Fibroblast of villous mesenchyme (primary cell): ENCODE measurements at places on chromosomes 13 and 19. TPM values are rescaled to one million over a fixed set of nuclear protein-coding genes. Genes with fewer than 3 reads are reported as not detected.

DNA sequence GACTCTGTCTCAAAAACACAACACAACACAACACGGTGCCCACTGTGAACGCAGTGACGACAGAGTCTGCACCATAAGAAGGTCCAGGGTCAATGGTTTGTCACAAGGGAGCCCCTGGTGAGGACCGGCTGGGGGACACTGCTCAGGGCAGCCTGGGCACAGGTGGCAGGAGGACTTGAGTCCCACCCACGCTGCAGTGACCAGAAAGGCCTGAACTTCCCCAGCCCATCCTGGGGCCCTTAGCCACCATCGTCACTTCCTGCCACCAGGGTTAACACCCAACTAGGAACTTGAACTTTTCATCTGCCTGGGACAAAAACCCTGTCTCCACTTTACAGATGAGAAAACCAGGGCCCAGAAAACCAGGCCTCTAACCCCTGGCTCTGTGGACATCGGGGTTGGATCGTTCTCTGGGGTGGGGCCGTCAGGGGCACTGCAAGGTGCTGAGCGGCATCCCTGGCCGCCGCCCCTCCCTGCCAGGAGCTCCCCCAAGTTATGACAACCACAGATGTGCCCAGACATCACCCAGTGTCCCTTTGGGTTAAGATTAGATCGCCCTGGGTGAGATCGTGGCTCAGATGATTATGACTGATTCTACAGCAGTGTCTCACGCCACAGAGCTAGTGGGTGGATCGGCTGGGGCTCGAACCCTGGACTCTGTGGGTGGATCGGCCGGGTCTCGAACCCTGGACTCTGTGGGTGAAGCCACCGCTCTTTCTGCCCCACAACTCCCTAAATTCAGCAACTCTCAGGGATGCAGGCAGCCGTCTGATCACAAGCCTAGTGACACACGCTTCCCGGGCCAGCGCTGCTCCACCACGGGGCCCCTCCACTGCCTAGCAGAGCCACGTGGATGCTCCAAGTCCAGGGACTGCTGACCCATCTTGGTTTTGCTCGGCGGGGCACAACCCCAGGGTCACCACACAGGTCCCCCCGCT, 14.0 kb downstream of the MOB3A start:
- no peak for DNase-seq

DNA sequence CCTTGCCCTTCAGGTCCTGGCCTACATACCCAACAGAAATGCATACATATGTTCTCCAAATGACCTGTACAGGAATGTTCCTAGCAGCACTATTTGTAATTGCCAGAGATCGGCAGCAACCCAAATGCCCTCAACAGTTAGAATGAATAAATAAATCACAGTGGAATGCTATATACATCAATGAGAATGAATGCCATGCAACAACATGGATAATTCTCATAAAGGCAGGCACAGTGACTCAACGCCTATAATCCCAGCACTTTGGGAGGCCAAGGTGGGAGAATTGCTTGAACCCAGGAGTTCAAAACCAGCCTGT, 18.6 kb downstream of the TEX101 start:
- DNase-seq: no peak

GRCh38 chr13:78594456-78594975, 8.8 kb downstream of the POU4F1 start:
- DNase-seq: no peak

- no peak for DNase-seq
These were observed 100.0 kb downstream of the KLF5 start for GRCh38 chr13:73158851-73159250.

DNA sequence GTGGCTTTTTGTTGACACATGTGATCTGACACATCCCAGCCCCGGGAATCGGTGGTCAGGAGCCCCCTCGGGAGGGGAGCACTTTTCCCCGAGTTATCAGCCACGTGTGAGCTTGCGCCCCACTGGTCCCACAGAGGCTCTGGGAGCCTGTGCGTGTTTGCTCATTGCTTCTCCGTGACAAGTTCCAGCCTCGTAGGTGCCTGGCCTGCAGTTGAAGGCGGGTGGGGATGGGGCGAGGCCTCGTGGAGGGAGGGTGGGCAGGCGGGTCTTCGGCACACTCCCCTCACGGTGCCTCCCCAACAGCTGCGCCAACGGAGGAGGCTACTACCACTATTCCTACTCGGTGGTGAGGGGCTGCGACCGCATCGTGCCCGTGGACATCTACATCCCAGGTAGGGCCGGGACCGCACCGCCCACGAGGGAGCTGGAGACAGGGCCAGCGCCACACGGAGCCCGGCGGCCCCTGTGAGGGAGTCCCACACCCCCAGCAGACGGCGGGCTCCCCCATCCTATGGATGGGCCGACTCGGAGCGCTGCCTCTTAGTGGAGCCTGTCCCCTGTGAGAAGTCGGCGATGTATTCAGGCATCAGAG, 8.3 kb downstream of the GAMT start:
- no peak for DNase-seq

GRCh38 chr19:30335306-30335886, 36.8 kb upstream of the ZNF536 start:
- DNase-seq: no peak

DNA sequence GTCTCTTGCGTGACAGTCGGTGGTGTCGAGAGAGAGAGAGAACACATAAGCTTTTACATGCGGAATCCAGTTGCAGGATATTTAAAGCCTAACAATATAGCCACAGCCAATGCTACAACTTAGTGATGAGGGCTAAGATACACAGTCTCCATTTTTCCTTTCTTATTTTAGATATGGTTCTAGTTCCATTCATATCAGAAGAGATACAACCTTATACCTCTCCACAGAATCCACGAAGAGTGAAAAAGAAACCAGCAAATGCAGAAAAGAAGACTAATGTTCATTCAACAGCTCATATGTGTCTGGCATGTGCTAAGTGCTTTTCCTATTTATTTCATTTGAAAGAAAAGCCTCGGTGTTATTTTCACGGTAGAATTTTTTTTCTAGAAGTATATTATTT, 249.0 kb upstream of the SLITRK1 start:
- DNase-seq: no peak

DNA sequence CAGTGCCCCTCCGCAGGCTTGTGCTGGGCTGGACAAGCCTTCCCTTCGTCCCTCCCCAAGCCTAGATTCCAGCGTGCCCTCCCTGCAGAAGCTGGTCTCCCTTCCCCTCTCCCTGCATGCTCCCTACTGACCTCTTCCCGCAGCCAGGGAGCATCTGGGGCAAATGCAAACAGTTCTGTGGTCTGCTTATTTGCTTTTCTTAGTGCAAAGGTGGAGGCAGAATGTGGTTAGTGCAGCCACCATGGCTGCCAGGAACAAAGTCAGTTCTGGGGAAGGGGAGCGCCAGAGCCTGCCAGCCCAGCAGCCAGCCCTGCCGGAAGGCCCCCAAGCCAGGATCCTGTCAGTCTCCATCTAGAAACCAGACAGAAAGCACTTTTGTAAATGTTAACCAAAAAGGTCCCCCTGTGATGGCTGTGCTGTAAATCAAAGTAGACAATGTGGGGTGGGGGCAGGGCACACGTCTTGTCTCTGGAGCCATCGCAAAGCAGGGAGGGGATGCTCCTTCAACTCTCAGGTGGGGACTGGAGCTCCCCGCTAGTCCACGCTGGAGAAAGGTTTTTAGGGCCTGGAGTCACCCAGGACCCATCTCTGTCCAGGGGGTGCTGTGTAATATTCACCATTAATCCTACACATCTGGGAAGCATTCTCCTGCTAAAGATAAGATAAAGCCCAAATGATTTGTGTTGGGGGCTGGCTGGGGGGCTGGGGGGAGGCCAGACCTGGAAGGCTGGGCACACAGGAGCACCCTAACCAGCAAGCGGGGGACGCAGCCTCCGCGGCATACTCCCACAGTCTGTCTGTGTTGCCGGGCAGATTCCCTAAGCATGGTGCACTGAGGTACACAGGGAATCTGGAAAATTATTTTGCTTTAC, 30.9 kb downstream of the SERP2 start:
- DNase-seq: no peak

The ATP8A2 gene
- under 0.01 and 0.32 TPM in 2 replicates for total RNA-seq

The DAND5 gene
- not detected in 2 replicates for total RNA-seq

The GPR183 gene
- total RNA-seq: 0.86 and 4.5 TPM in 2 replicates

The MTUS2 gene
- total RNA-seq: 0.32 and 1.3 TPM in 2 replicates

The KIR3DL1 gene
- not detected in 2 replicates for total RNA-seq
